Prostate gland (tissue), 2 donors: ENCODE measurements at places on chromosomes 5 and 9.

- DNase-seq, result no peak
Measured at GRCh38 chr5:172862165-172862801, 28.2 kb downstream of the ERGIC1 start.

DNA sequence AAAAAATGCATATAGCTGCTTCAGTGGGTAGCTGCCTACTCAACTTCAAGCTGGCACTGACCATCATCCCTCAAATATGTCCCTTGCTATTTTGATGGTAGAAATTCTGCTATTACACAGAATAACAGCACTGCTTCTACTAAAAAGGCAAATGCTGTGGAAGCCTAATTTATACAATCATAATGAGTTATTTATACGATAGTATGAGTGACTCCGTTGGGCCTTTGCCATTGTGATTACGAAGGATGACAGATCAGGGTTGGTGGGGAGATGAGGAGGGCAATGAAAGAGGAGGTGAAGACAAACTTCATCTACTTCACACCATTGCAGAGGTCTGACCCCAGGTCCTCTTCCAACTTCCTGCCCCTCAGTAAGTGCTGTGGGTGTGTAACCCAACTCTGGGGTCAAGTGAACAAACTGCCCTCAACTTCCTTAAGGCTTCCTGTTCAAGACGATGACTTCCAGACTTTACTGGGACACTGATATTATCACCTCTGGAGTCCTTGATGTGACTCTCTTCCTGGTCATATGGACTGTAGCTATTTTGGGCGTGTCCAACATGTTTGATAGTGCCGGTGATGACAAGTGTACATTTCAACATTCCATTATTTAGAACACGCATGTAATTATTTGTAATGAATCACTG, 74.1 kb upstream of the RPS23 start:
- no peak for DNase-seq

- DNase-seq, result no peak
Measured at GRCh38 chr5:147050172-147050571, 171.6 kb upstream of the PPP2R2B start.

GRCh38 chr5:36521838-36522745, 84.3 kb upstream of the SLC1A3 start:
- DNase-seq, result no peak

- no peak for DNase-seq
Measured at GRCh38 chr9:27510780-27511179, 13.3 kb upstream of the IFNK start.

DNA sequence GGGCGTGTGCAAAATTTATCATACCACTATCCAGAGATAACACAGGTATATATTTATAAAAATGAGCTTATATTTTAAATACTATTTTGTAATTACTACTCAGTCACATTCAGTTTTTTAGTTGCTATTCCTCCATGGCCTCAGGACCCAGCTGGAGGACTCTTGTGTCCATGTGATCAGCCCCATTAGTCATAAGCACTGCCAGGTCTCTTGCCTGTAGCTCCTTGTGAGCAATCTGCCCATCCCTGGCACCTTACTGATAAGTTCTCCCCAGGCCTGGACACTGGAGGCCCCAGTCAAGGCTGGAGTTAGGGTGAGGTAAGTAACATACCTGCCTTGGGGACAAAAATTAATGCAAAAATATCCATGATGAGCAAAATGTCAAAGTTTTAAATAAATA, 29.5 kb upstream of the ADRB2 start:
- no peak for DNase-seq

GRCh38 chr9:134626571-134627416, 14.8 kb upstream of the COL5A1 start:
- DNase-seq, result no peak

DNA sequence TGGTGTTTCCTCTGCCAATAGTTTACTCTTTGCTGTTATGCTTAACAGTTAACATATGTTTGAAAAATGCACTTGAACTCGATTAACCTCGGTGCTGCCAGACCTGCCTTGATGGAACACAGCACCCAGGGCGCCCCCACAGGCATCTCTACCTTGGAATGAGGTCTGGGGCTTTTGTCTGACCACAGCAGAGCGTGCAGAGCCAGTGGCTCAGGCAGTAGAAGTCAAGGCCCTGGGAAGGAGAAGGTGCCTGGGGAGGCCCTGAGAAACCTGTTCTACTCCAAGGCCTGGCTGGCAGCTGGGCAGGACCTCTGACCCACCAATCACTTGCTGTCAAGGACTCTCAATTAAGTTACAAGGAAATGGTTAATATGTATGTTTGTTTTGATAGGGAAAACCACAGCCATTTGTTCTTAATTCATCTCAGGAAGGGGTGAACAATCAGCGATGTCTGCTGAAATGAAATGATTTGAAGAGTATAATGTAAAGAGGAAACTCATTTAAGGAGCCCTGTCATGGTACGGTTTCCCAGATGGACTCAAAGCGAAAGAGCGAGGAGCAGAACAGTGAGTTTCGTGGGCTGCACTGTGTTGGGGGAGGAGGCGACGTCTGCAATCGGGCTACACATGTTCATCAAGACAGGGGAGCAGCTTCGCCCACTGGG, 21.9 kb downstream of the MACROH2A1 start:
- DNase-seq, result no peak

DNA sequence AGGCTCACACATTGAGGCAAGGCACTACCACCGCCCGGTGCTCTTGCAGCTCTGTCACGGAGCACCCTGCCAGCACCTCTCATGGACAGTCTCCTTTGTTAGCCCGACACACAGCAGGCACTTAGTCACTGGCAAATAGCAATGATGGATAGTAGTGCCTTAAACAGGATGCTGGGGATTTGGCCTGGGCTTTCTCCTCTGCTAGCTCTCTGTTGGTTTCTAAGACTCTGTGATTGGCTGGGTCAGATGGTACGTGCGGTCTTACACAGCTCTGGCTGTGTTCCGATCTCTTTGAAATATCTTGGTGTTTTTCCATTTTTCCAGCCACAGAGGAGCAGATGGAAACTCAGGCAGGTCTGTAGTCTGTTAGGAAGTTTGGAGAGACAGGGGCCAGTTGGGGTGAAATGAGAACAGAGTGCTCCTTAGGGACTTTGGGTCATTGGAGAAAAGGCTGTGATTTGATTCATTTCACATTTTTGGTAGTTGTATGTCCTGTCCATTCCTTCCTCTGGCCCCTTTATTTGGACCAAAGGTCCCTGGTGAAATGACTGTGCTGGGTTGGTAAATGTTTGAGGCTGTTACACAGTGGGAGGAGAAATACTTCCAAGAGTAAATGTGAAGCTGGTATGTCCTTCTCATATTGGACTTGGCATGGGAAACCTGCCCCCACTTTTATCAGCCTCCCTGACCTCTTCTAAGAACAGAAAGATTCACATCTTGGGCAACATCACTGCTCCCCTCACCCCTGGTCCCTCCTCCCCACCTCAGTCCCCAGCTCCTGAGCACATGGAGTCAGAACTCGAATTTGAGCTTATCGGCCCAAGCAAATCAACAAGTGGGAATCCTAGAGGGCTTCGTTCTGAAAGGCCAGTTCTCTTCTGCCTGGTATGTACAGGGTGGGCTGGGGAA, 3.4 kb downstream of the SMIM3 start:
- peak; percentile 54 for DNase-seq

DNA sequence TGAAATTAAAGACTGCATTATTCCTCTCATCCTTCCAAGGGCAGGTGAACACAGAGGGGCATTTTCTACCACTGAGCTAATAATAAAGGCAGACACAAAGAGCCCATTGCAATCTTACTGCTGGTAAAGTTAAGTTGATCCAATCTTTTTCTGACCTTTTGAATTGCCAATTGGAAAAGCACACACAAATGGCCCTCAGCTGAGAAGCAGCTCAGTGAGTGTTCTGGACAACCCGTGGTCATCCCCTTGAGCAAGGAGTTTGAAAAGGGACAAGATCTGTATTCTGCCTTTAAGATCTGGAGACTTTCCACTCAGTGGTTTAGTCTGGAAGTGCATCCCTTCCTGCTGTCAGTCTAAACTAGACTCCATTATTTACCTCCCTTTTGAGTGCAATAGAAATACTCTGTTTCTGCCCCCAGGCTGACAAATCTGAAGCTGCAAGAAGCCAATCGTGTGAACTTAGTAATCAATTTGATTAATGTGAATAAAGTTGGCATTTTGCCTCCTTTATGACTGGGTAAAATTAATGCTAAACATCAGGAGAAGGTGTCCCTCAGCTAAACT, 835.7 kb downstream of the MAT2B start:
- DNase-seq, result no peak

- no peak for DNase-seq
Measured at GRCh38 chr5:96755851-96756250, 51.9 kb downstream of the ERAP1 start.

DNA sequence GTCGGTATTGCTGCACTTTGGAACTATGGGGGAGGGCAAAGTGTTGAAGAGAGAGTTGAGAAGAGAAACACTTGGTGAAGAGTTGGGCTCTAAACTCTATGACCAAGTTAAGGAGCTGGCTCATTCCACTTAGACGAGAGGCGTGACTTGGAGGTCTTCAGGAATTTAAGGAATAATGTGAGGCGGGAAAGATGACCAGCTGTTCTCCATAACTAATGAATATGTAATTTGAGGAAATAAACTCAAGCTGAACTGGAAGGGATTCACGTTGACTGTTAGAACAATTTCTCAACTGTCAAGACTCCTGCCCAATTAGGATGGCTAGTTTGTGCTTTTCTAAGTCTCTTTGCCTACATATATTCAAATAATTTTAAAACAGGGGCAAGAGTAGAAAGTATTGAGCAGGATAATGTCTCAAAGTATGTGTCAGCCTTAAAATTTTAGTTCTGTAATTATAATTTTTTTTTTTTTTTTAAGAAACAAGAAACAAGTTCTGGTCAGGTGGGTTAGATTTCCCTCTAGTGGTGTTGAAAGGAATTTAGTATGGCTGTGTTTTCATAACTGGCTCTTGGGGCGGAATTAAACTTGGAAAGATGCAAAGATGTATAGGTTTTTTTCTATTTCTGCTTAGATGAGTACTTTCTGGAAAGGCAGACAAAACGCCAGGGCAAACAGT, 33.4 kb downstream of the TMEM252 start:
- DNase-seq, result no peak

- DNase-seq, result no peak
Measured at GRCh38 chr9:4022435-4023067, 277.3 kb downstream of the GLIS3 start.

DNA sequence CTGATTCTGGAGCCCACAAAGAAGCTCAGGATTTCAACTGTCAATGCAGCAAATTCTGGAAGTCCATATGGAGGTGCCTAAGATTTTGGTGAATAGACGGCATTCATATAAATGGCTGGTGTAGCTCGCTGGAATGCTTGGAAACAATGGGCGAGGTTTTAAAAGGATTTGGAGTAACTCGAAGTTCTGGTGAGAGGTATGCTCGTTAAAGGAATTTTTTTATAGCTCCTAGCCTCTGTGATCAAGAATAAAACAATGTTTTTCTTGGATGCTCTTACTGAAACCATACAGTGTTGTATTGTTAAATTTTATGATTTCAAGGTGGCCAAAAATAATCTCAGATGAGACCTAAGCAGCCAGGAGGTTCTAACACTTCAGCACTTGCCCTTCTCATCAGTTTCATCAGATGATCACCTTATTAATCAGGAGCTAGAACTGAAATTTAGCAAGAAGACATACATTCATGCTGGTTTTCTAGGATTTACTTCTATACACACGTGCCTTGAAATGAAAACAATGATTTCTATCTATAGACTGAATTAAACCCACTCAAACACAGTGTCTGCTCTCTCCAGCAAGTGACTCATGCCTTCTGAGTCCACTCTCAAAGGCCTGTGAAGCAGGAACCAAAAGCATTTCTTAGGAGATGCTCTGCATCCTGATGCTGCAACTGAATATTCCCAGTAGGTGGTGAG, 79.2 kb downstream of the OTULIN start:
- DNase-seq, result peak; percentile 40

DNA sequence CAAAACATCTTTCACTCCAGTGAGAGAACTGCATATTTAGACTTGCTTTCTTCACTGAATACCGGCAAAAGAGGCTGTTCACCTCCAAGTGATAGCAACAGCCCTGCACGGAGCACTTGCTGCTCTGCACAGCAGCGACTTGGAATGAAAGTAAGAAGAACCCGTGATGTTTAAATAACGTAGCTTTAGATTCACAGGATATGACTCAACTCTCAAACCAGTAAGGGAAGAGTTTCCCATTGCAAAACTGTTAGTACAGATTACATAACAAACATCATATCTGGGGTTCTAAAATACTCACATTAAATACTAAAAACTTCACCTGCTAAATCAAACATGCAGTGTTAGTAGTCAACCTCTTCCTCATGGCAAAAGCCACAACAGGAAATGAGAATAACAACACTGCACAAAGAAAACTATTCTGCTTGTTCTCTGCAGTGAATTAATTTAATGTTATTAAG, 203.4 kb downstream of the MCTP1 start:
- DNase-seq, result peak; percentile 8

- no peak for DNase-seq
Measured at GRCh38 chr5:40033009-40033408, 608.2 kb upstream of the DAB2 start.

DNA sequence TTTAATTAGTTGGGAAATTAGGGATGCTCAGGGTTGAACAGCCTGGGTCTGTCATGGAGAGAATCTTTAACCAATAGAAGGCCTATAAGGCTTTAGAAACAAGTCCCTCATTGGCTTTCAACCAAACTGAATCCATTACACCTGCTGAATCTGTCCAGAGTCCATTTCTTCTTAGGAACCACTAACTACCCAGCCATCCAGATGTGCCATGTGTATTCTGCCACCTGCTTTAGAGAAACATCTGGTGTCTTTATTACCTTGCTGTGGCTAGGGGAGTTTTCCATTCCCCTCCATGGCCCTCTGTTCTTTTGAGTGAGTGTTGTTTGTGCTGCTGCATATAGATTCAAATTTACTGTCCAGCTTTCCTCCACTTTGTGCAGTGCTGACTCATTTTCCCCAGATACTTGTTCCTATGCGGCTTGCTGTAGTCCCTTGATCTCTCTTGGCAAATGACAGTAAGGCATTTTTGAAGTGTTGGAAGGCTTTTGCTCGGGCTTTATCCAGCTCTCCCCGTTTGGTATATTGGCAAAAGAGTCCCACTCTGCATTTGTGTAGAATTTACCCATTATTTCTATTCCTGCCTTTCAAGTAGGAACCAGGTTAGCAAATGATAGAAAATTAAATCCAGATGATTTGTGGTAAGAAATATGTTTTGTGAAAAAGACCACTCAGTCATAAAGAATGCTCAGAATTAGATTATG, 54.6 kb downstream of the NLN start:
- DNase-seq, result no peak

GRCh38 chr9:107650321-107650720, 160.8 kb upstream of the KLF4 start:
- no peak for DNase-seq

DNA sequence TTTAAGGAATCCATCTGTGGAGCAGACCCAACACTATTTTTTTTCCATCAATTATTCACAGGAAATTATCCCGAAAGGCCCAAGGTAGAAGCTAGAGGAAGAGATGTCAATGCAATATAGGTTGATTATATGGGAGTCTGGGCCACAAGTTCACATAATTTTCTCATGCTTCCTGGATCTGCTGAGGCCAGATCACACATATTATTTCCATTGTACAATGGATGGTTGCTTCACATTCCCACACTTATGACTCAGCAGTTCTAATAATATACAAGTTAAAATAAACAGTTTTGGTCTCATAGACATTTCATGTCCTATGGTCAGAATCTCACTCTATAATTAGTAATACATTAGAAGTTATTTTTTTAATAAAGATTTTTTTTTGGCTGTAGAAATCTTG, 66.0 kb upstream of the PTPRD start:
- DNase-seq, result no peak

- no peak for DNase-seq
Measured at GRCh38 chr5:179720222-179720621, 12.4 kb upstream of the MAML1 start.
